T1000 (cell line): ENCODE measurements at places on chromosomes 16 and 17.

- no peak for DNase-seq
Measured at GRCh38 chr16:20323591-20324117, 3.7 kb downstream of the GP2 start.

GRCh38 chr17:13113821-13114525 lies 96.1 kb upstream of the ELAC2 start:
- DNase-seq, result no peak

DNA sequence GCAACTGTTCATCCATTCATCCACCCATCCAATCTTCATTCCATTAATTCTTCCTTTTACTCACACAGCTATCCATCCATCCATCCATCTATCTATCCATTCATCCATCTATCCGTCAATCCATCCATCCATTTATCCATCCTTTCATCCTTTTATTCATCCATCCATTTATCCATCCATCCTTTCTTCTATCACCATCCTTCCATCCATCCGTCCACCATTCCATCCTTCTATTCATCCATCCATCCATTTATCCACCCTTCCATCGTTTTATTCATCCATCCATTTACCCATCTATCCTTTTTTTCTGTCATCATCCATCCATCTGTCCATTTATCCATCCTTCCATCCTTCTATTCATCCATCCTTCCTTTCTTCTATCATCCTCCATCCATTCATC lies 73.0 kb upstream of the FOXF1 start:
- DNase-seq, result no peak

DNA sequence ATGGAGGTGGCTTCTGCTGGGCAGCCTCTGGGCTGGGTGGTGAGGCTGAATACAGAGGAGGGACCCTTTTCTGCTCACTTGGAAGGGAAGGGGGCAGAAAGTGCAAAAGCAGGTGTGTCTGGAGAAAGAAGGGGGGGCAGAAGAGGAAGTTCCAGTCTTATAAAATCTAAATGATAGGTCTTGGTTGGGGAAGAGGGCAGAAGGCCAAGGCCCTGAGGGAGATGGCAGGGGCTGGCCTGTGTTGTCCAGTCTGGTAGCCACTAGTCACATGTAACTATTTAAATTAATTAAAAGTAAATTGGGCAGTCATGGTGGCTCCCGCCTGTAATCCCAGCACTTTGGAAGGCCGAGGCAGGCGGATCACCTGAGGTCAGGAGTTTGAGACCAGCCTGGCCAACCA lies 2.5 kb upstream of the CAMKK1 start:
- DNase-seq, result no peak

GRCh38 chr16:75336521-75336920 lies 85.1 kb upstream of the BCAR1 start:
- DNase-seq, result no peak

DNA sequence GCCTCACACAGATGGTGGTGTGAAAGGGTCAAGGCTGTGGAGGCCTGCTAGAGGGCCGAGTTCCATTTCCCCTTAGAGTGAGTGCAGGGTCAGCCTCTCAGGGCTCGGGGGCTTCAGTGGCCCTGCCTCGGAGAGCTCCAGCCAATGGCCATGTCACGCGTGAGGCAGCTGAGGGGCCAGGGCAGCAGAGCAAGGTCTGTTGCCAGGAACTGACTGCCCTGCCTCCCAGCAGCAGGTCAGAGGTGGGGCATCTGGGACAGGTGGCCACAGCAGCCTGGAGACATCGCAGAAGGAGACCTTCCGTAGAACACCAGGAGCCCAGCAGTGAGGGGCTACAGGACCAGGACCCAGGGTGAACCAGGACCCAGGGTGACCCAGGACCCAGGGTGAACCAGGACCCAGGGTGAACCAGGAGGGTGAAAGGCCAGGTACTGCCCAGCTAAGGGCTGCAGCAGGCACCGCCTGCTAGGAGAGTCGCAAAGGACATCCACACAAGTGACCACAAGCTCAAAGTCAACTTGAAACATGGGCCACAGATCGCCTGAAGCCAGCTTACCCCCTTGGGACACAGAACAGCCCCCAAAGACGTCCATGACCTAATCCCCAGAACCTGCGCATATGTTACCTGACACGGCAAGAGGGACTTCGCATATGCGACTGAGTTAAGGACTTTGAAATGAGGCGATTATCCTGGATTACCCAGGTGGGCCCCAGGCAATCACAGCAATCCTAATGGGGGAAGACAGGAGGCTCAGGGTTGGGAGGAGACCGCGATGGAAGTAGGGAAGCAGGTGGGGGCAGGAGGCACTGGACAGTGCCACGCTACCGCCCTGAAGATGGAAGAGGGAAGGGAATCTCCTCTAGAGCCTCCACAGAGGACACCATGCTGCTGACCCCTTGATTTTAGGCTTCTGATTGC lies 4.8 kb upstream of the MEAK7 start:
- no peak for DNase-seq

GRCh38 chr16:57882792-57883191 lies 80.5 kb upstream of the KIFC3 start:
- no peak for DNase-seq

DNA sequence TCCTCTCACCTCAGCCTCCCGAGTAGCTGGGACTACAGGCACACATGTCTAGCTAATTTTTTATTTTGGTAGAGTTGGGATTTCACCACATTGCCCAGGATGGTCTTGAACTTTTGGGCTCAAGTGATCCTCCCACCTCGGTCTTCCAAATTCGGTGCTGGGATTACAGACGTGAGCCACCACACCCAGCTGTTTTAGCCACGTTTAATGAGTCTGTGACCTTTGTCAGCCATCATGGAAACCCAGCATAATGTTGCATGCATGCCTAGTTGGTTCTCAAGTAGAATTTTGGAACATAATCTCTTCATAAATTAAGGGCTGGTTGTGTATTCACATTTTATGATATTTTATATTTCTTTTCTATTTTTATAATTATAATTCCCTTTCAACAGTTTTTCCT lies 42.0 kb downstream of the GOSR1 start:
- DNase-seq, result no peak

DNA sequence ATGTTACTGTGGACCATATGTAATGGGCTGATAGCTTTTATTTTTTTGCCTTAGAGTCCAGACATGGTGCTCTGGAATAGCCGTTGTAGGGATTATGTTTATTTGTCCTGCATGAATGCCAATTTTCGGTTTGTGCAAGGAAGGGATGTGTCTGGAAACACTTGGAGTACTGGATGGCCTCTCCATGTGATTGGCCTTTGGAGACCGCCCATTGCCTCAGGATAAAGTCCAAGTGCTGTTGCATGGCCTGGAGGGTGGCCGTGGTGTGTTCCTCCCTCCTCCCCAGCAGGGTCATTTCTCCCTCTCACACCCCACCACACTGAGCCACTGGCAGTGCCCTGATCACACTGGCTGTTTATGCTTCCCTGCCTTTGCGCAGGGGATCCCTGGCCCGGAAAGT lies 93.9 kb downstream of the MSI2 start:
- DNase-seq, result no peak

- no peak for DNase-seq
Measured at GRCh38 chr17:56319531-56319930, 166.3 kb downstream of the ANKFN1 start.

- no peak for DNase-seq
Measured at GRCh38 chr16:7849841-7850240, 517.2 kb downstream of the RBFOX1 start.

GRCh38 chr16:80263181-80263823 lies 277.5 kb upstream of the DYNLRB2 start:
- DNase-seq, result no peak

- DNase-seq, result no peak
Measured at GRCh38 chr16:6363396-6363795, 969.2 kb upstream of the RBFOX1 start.

GRCh38 chr16:89107203-89107582 lies 13.5 kb downstream of the ACSF3 start:
- no peak for DNase-seq

GRCh38 chr16:86404678-86405077 lies 105.6 kb upstream of the FOXF1 start:
- DNase-seq, result no peak

GRCh38 chr17:64186171-64187092 lies 56.5 kb upstream of the ERN1 start:
- DNase-seq, result no peak

DNA sequence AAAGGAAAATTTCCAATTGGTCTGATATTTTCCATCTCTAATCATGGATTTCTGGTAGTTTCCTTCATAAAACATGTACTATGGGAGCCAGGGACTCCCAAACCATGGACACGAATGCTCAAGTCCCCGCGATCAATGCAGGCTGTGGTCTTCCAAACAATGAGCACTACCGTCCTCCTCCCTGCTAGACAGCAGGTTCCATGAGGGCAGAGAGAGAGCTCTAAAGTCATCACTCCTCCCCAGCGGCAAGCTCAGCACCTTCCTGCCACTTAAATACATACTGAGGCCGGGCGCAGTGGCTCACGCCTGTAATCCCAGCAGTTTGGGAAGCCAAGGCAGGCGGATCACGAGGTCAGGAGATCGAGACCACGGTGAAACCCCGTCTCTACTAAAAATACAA lies 31.1 kb downstream of the ARHGAP17 start:
- DNase-seq, result no peak

DNA sequence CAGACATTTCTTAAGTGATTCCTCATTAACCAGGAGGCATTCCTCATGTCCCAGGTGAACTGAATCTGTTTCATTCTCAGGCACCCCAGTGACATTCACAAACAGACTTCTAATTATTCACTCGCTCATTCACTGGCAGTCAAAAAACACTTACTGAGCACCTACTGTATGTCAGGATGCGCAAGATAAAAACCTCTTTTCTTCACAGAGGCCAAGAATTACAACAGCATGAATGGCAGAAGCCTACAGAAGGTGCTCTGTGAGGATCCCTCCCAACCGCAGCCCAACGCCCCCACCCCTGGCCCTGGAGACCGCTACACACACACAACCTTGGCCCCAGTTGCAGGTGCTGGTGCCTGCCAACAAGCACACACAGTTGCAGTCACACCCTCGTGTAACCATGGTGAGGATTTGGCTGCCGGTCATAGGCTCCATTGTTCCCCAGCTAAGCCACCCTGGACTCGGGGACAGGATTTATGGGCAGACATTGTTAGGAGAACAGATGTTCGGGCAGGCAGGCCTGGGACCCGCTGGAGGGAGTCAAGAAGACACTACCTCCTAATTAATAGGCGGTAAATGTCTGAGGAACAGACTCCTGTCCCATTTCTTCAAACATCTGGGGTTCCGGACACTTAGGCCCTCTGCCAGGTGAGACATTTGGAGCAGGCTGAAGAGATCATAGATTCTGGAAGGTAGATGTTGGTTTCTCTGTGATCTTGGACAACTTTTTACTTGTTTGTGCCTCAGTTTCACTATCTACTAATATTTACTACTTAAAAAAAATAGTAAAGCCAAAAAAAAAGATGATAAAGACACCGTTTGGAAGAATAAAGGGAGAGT lies 43.2 kb downstream of the CUEDC1 start:
- no peak for DNase-seq

- DNase-seq, result no peak
Measured at GRCh38 chr17:1878419-1879121, 48.8 kb downstream of the RPA1 start.

DNA sequence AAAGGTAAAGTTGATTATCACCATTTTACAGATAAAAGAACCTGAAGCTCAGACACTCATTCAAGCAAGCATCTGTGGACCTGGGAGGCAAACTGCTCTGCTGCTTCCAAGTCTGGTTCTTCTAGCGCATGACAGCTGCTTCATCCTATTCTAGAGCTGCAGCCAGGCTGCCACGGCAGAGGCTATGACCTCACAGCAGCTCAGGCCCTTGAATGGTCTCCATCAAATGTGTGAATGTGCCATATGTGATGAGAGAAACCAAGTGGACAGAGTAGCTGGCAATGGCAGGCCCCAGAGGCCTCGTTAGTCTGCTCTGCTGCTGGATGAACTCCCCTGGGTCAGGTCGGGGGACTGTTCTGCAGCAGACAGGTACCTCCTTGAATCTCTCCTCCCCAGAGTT lies 30.7 kb upstream of the FOXJ1 start:
- DNase-seq, result no peak

- DNase-seq, result no peak
Measured at GRCh38 chr17:44630703-44631102, 25.6 kb upstream of the MEIOC start.

GRCh38 chr16:5349670-5350517 lies 252.3 kb upstream of the EEF2KMT start:
- DNase-seq, result no peak

DNA sequence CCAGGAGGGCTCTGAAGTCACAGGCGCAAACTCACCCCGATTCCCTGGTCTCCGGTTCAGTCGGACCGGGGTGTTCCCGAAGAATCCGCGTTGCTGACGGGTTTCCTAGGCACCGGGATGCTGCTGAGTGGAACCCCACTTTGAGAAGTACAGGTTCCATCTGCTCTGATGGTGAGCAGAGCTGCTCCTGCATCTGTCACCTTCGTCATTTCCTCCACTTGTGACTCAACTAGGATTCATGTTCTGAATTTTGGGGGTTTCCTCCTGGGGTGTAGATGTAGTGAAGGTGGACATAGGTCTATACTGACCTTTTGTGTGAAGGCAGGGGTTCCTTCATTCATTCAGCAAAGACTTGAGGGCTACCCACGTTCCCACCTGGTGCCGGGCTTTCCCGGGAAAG lies 25.0 kb downstream of the LGALS3BP start:
- DNase-seq, result no peak

DNA sequence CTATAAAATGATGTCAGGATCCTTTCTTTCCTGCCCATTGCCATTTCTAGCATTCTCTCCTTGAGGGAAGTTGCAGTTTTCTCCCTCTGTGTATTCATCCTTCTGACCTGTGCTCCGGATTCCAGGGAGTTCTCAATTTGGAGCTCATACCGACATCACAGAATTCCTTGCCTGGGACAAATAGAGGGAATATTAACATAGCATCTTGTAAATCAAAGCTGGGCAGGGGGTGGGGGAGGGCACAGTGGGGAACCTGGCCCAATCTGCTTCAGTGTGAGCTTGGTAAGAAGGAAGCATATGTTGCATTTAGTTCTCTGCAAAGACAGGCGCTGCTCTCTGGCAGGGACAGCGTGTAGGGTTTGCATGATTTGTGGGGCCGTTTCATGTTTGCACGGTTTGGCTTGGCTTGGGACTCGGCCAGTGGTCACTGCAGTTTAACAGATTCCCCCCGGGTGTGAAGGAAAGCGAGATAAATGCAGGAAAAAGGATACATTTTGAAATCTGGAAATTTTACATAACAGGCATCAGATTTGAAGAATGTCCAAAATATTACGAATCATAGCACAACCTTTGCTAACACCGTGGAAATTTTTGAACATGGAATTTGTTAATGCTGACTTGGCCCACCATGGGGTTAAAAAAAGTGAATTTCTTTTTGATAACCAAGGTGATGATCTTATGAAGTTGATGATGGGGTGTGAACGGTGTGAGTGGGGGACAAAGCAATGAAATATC lies 178.0 kb downstream of the WWOX start:
- no peak for DNase-seq

GRCh38 chr16:85213926-85214675 lies 101.8 kb upstream of the CIBAR2 start:
- DNase-seq, result no peak
